ENCODE measurements at places on chromosomes 7 and 10. TPM values are rescaled to one million over a fixed set of nuclear protein-coding genes. Genes with fewer than 3 reads are reported as not detected.

DNA sequence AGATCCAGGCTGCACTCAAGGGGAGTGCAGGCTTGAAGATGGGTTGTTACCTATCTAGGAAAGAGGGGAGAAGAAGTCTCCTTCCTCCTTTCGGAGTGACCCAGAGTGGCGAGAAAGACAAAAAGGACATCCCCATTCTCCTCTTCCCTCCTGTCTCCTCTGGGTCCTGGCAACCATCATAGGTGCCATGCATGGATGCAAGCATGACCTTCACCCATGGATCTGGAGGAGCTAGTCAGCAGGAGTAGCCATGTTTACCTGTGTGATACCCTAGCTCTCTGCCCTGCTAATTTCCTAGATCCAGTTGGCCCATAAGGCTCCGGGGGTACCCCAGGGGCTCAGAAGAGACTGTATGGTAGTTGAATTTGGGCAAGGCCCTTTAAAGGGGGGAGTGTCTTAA lies 17.2 kb upstream of the CROT start:
- DNase-seq, result no peak
- no peak overlapping the region for H3K27ac ChIP-seq
- H3K27me3 ChIP-seq, result no peaks in the 10 kb centered on the region
- H3K36me3 ChIP-seq, result peaks cover 44% of the 10 kb centered on the region

- peaks cover 25% of the 10 kb centered on the region for H3K27me3 ChIP-seq
- no peaks in the 10 kb centered on the region for H3K4me1 ChIP-seq
- H3K36me3 ChIP-seq, result no peaks in the 10 kb centered on the region
- H3K27ac ChIP-seq, result no peak overlapping the region
- no peak overlapping the region for H3K4me3 ChIP-seq
Observed at GRCh38 chr7:94146408-94146807, 142.3 kb upstream of the BET1 start.

DNA sequence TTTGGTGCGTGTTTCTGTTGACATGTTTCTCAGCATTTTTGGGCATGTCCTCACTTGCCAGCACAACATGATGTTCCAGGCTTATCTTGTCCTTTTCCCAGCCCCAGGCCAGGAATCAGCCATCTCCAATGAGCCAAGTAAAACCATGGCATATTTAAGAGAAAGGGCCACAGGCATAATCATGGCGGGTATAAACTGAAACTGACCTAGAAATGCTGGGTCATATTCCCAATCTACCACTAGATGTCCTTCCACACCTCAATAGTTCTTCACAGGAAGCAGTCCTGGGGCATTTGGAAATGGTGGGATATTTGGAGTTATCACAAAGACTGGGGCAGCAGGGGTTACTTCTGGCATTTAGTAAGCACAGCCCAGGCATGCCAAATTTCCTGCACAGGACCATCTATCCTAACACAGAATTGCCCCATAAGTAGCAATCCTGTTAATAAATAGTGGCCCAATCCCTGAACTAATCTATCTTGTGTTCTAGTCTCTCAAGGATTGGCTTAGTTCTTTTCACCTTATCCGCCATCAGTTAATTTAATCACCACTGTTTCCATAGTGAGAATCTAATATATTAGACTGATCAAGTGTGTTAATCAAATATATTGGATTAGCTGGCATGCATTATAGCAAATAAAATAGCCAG lies 101.6 kb downstream of the NPSR1 start:
- H3K4me1 ChIP-seq, result no peaks in the 10 kb centered on the region
- no peak for DNase-seq
- H3K27ac ChIP-seq, result no peak overlapping the region
- no peak overlapping the region for H3K4me3 ChIP-seq
- H3K27me3 ChIP-seq, result peaks cover 5% of the 10 kb centered on the region

DNA sequence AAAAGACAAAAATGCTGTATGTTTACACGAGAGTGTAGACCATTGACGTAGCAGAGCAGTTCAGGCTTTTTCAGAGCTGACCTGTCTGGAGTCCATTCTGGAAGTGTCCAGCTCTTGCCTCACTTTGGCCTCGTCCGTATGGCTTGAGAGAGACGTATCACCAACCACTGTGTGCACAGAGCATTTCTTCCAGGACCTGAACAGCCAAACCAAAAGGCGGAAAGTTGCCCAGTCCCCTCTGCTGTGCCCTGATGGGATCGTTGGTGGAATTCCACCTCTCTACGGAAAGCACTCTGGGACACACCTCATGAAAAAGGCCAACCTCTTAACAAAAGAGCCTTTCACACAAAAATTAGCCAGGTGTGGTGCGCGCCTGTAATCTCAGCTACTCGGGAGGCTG lies 184.7 kb upstream of the SH2B2 start:
- peaks cover 4% of the 10 kb centered on the region for H3K36me3 ChIP-seq
- no peaks in the 10 kb centered on the region for H3K27me3 ChIP-seq
- H3K4me1 ChIP-seq, result no peaks in the 10 kb centered on the region
- no peak overlapping the region for H3K4me3 ChIP-seq
- no peak for DNase-seq

GRCh38 chr10:132642732-132643008 lies 105.1 kb downstream of the INPP5A start:
- no peaks in the 10 kb centered on the region for H3K36me3 ChIP-seq
- no peak overlapping the region for H3K4me3 ChIP-seq
- DNase-seq, result no peak
- H3K4me1 ChIP-seq, result peaks cover 4% of the 10 kb centered on the region
- H3K27me3 ChIP-seq, result no peaks in the 10 kb centered on the region

DNA sequence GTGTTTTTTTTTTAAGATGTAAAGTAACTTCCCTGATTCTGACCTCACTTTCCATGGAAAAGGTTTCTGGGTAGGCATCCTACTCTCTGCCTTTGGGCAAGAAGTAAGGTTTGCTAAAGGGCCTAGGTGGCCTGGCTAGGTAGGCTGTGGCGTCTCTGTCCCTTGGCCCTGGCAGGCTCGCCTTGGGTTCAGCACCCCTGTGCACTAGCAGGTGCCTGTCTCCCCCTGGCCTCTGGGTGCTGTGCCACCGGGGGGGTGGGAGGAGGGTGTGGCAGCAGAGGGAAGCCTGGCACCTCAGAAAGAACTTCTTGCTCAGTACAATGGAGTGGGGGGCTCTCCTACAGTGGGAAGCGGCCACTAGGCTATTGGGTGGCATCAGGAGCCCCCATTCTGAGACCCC lies 14.0 kb downstream of the TECPR1 start:
- no peak overlapping the region for H3K4me3 ChIP-seq
- peaks cover 2% of the 10 kb centered on the region for H3K36me3 ChIP-seq
- DNase-seq, result no peak

DNA sequence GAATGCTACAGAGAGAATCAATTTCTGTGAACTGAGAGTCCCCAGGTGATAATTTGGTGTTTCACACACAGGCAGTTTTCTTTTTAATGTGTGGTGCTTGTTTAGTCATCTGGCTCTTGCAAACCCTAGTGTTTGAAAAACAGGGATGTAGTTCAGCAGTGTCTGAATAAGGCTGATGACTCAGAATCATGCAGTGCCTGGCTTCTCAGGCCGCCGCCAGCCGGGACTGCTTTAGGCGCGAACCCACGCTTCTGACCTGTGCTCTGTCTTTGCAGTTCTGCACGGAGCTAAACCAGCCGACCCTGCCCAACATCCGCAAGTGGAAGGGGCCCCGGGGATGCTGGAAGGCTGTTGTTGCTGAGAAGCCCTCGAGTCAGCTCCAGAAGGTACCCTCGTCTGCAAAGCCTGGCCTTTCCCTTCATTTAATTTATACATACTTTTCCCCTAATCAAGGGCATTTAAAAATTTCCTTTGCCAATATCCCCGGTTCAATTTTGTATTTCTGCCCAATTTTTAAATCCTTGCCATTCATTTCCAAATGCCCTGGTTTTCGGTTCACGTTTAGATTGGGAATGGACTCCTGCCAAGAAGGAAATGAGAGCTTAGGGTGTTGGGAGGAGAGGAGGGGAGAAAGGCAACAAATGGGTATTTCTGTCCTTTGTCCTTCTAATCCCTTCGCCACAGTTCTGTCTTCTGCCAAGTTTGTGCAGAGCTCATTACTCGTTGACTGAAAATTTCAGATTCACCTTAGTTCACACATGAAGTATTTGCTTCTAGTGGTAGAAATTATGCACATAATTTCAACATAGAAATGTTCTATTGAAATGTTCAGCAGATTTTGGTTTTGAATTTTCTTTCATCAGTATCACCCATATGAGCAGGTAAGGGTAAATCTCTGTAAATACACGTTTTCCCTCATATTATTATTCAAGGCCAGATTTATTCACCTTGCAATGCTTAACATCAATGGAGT lies 108.5 kb upstream of the ANLN start:
- no peaks in the 10 kb centered on the region for H3K36me3 ChIP-seq
- DNase-seq, result no peak
- peaks cover 17% of the 10 kb centered on the region for H3K4me1 ChIP-seq
- no peak overlapping the region for H3K27ac ChIP-seq
- H3K27me3 ChIP-seq, result no peaks in the 10 kb centered on the region

GRCh38 chr7:5143935-5144903 lies 45.8 kb upstream of the WIPI2 start:
- DNase-seq, result peak; percentile 84
- H3K36me3 ChIP-seq, result no peaks in the 10 kb centered on the region
- peak overlapping the region; percentile 70 for H3K27ac ChIP-seq
- H3K27me3 ChIP-seq, result no peaks in the 10 kb centered on the region
- peaks cover 15% of the 10 kb centered on the region for H3K4me1 ChIP-seq

DNA sequence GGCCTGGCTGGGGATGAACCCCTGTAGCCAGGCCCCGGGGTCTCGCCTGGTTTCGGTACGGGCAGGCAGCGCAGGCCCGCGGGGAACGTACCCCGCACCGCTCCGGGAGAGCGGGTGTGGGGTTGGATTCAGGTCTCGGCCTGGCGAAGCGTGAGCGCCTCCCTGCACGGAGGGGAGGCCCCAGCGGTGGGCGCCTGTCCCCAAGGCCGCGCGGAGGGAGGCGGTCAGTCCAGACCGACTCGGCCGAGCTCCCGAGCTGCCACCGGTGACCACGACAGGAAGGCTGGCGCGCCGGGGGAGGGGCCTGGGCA lies 378 bp upstream of the INPP5F start:
- H3K4me1 ChIP-seq, result peaks cover 51% of the 10 kb centered on the region
- no peaks in the 10 kb centered on the region for H3K27me3 ChIP-seq
- no peak for DNase-seq
- peak overlapping the region; percentile 85 for H3K27ac ChIP-seq

DNA sequence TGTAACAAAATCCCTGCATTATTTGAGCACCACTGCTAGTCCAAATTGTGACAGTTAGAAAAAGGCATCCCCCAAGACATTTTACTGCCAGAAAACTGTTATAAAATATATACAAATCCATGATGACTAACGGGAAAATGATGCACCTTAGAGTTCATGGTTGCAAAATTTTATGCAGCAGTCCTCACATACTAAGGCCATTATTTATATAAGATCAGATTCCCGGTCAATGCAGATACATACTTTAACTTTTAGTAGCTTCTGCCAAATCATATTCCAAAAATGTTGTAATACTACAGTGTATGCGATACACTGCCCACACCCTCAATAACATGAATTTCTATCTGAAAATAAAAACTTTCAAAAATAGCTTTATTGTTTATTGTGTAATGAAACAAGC lies 239.9 kb upstream of the ZNF32 start:
- H3K4me1 ChIP-seq, result no peaks in the 10 kb centered on the region
- DNase-seq, result no peak
- no peak overlapping the region for H3K27ac ChIP-seq
- H3K36me3 ChIP-seq, result no peaks in the 10 kb centered on the region
- H3K27me3 ChIP-seq, result peaks cover 6% of the 10 kb centered on the region

GRCh38 chr7:73829921-73830680 lies 695 bp upstream of the CLDN4 start:
- DNase-seq, result no peak
- peaks cover 22% of the 10 kb centered on the region for H3K4me1 ChIP-seq
- peaks cover 22% of the 10 kb centered on the region for H3K27me3 ChIP-seq
- H3K27ac ChIP-seq, result no peak overlapping the region
- no peaks in the 10 kb centered on the region for H3K36me3 ChIP-seq

DNA sequence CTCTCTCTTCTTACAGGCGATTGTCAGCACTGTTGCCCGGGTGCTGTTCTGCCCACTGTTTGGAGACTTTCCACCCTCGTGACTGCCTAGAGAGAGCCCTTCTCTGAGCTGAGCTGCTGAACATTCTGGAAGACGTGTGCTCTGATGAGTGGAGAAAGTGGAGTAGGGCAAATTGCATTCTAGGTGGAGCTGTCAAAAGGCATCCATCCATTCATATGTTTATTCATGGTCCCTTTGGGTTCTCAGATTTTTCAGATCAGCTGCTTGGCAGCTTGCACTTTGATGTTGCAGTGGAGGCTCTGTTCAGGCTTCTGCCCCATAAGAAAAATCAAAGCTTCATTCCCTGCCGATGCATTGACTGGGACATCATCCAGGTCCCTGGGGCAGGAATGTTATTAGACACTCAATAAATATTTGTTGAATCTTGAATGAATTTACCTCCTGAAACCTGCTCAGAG lies 120.7 kb upstream of the EEPD1 start:
- DNase-seq, result no peak
- H3K27me3 ChIP-seq, result peaks cover 36% of the 10 kb centered on the region
- no peaks in the 10 kb centered on the region for H3K36me3 ChIP-seq
- H3K4me3 ChIP-seq, result no peak overlapping the region

GRCh38 chr7:77395626-77396025 lies 20.5 kb downstream of the GSAP start:
- no peaks in the 10 kb centered on the region for H3K27me3 ChIP-seq
- H3K4me1 ChIP-seq, result peaks cover 35% of the 10 kb centered on the region
- peaks cover 25% of the 10 kb centered on the region for H3K36me3 ChIP-seq
- H3K27ac ChIP-seq, result no peak overlapping the region

- DNase-seq, result no peak
- H3K27ac ChIP-seq, result no peak overlapping the region
Observed at GRCh38 chr7:159084069-159084801, 60.4 kb downstream of the VIPR2 start.

GRCh38 chr7:88597941-88598425 lies 161.5 kb upstream of the ZNF804B start:
- H3K4me1 ChIP-seq, result no peaks in the 10 kb centered on the region
- H3K27ac ChIP-seq, result no peak overlapping the region
- no peak for DNase-seq
- no peaks in the 10 kb centered on the region for H3K36me3 ChIP-seq
- no peaks in the 10 kb centered on the region for H3K27me3 ChIP-seq

GRCh38 chr10:27688991-27689390 lies 56.6 kb downstream of the MKX start:
- no peak overlapping the region for H3K4me3 ChIP-seq
- H3K4me1 ChIP-seq, result no peaks in the 10 kb centered on the region
- DNase-seq, result no peak

- H3K4me1 ChIP-seq, result no peaks in the 10 kb centered on the region
- H3K27ac ChIP-seq, result no peak overlapping the region
- no peak for DNase-seq
- no peak overlapping the region for H3K4me3 ChIP-seq
- H3K27me3 ChIP-seq, result no peaks in the 10 kb centered on the region
Observed at GRCh38 chr10:129922598-129923123, 41.4 kb downstream of the EBF3 start.

GRCh38 chr7:964401-965231 lies 10.1 kb upstream of the ADAP1 start:
- peaks cover 19% of the 10 kb centered on the region for H3K4me1 ChIP-seq
- DNase-seq, result no peak
- no peak overlapping the region for H3K27ac ChIP-seq

- peaks cover 3% of the 10 kb centered on the region for H3K4me1 ChIP-seq
- H3K36me3 ChIP-seq, result no peaks in the 10 kb centered on the region
- DNase-seq, result peak; percentile 45
- H3K27ac ChIP-seq, result peak overlapping the region; percentile 60
- no peak overlapping the region for H3K4me3 ChIP-seq
Observed at GRCh38 chr7:50119815-50120637, 27.0 kb upstream of the ZPBP start.

Gene ZNF138
- 10.6 TPM for total RNA-seq

Gene SYNPO2L
- total RNA-seq, result not detected

Gene SORBS1
- 0.54 TPM for total RNA-seq

Gene MYOZ1
- not detected for total RNA-seq

Gene CASTOR2
- 1.9 TPM for total RNA-seq

Gene EPDR1
- 1.8 TPM for total RNA-seq

Gene HECW1
- not detected for total RNA-seq

Gene SPOCK2
- total RNA-seq, result 136 TPM

Gene TUBAL3
- total RNA-seq, result not detected

Gene RBM20
- 0.42 TPM for total RNA-seq

Gene GRID2IP
- total RNA-seq, result 0.06 TPM

Gene SCIN
- total RNA-seq, result 0.20 TPM
